Activated CD4-positive, alpha-beta memory T cell treated with anti-CD3 and anti-CD28 coated beads for 36 hours (primary cell): ENCODE measurements at places on chromosomes 2 and 18. TPM values are rescaled to one million over a fixed set of nuclear protein-coding genes. Genes with fewer than 3 reads are reported as not detected.

The PIGN gene
- total RNA-seq, result 27.8 TPM

The ATP5MC3 gene
- total RNA-seq, result 346 TPM

The ARL5A gene
- total RNA-seq, result 63.2 TPM

The DCDC2C gene
- total RNA-seq, result not detected

The ARHGAP25 gene
- 79.8 TPM for total RNA-seq

The BUB1 gene
- total RNA-seq, result 102 TPM

The SERPINB3 gene
- total RNA-seq, result not detected

The GPR39 gene
- not detected for total RNA-seq

The INHBB gene
- not detected for total RNA-seq

The SLC4A5 gene
- 3.1 TPM for total RNA-seq

The PTH2R gene
- not detected for total RNA-seq

The ACMSD gene
- not detected for total RNA-seq

The SPATA3 gene
- total RNA-seq, result 0.53 TPM

The CNTNAP5 gene
- total RNA-seq, result not detected

The UGT1A10 gene
- total RNA-seq, result not detected

The DPYSL5 gene
- not detected for total RNA-seq
